Naive thymus-derived CD4-positive, alpha-beta T cell (primary cell): ENCODE measurements at places on chromosomes 2 and 18. TPM values are rescaled to one million over a fixed set of nuclear protein-coding genes. Genes with fewer than 3 reads are reported as not detected.

- no peak overlapping the region for H3K4me3 ChIP-seq
- no peaks in the 10 kb centered on the region for H3K27me3 ChIP-seq
- no peak overlapping the region for H3K27ac ChIP-seq
- no peaks in the 10 kb centered on the region for H3K36me3 ChIP-seq
These were observed 152.2 kb upstream of the REV1 start for GRCh38 chr2:99641999-99642398.

GRCh38 chr2:38557981-38558380 lies 44.7 kb downstream of the HNRNPLL start:
- no peaks in the 10 kb centered on the region for H3K4me1 ChIP-seq
- no peaks in the 10 kb centered on the region for H3K27me3 ChIP-seq
- H3K4me3 ChIP-seq, result no peak overlapping the region
- no peaks in the 10 kb centered on the region for H3K36me3 ChIP-seq
- H3K27ac ChIP-seq, result no peak overlapping the region
- no peak for DNase-seq

CCBE1 gene
- not detected for total RNA-seq

ADAM23 gene
- total RNA-seq, result 5.6 TPM

KCNG3 gene
- 0.17 TPM for total RNA-seq
